Right renal pelvis (tissue), 4 donors: ENCODE measurements at places on chromosomes 3 and 15. TPM values are rescaled to one million over a fixed set of nuclear protein-coding genes. Genes with fewer than 3 reads are reported as not detected.

The UCN2 gene
- polyA plus RNA-seq = 0.19 TPM

The PCLAF gene
- polyA plus RNA-seq = 60.1 TPM

The ERICH6 gene
- 0.62 TPM for polyA plus RNA-seq

The EPHB1 gene
- polyA plus RNA-seq = 5.5 TPM

The PLS1 gene
- polyA plus RNA-seq = 31.8 TPM

The ECE2 gene
- polyA plus RNA-seq = not detected

The CCDC191 gene
- polyA plus RNA-seq = 14.2 TPM

The CPN2 gene
- polyA plus RNA-seq = 0.50 TPM

The ADAMTSL3 gene
- 4.8 TPM for polyA plus RNA-seq

The CP gene
- 1.3 TPM for polyA plus RNA-seq

The BNC1 gene
- polyA plus RNA-seq = 0.21 TPM

The SST gene
- 0.48 TPM for polyA plus RNA-seq
